ENCODE measurements at places on chromosomes 3 and 15.

- DNase-seq = no peak
These were observed 7.9 kb upstream of the SRP14 start for GRCh38 chr15:40046721-40047414.

GRCh38 chr3:71022551-71023335, 560.8 kb downstream of the FOXP1 start:
- DNase-seq = no peak

DNA sequence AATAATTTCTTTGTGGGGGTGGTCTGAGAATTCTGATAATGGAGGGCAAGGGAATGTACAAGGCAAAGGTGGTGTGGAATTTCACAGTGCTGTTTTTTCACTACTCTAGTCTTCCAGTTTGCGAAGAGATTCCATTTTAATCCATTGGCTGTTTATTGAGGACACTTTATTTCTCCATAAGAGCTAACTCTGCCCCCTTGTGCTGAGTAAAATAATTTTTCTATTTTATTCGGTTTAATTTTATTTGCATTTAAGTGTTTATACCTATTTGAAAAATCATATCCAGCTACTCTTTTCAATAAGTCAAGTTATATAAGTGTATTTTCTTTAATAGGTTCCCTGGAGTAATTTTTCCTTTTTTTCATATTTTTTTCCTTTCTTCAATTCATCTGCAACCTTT, 840.1 kb downstream of the TUSC7 start:
- DNase-seq = no peak

- DNase-seq = no peak
These were observed 5.6 kb downstream of the FAM98B start for GRCh38 chr15:38459480-38459879.

DNA sequence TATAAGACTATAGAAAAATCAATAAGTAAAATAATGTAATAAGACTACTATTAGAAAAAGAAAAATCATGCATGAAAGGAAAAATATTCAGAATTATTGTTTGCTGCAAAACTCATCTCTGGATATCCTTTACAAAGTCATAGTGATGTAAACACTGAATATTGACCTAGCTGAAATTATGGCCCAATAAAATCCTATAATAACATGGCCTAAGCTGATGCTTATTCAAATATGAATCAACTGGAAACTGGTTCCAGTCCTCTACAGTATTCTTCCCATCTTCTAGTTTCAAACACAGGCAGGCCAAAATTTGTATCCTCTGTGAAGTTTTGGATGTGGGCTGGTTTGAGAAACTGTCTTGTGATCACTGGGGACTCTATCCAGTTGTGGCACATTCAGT, 134.5 kb downstream of the CNTN3 start:
- DNase-seq = no peak

- DNase-seq = no peak
These were observed 246.1 kb downstream of the SI start for GRCh38 chr3:164832216-164832615.

GRCh38 chr3:18740631-18741583, 315.8 kb upstream of the SATB1 start:
- no peak for DNase-seq

GRCh38 chr3:167241048-167241845, 138.8 kb downstream of the ZBBX start:
- DNase-seq = no peak

DNA sequence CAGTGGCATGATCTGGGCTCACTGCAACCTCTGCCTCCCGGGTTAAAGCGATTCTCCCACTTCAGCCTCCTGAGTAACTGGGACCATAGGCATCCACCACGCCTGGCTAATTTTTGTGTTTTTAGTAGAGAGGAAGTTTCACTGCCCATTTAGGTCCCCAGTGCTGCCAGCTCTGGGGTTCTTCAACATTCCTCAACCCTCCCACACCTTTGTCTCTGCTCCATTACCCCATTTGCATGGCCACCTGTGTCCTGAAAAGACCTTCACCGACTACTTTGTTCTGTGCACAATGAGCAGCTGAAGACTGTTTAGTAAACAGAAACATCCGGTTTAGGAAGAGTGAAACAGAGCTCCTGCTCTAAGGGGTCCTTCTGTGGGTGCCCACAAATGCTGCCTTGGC, 92.0 kb downstream of the FAM43A start:
- no peak for DNase-seq

DNA sequence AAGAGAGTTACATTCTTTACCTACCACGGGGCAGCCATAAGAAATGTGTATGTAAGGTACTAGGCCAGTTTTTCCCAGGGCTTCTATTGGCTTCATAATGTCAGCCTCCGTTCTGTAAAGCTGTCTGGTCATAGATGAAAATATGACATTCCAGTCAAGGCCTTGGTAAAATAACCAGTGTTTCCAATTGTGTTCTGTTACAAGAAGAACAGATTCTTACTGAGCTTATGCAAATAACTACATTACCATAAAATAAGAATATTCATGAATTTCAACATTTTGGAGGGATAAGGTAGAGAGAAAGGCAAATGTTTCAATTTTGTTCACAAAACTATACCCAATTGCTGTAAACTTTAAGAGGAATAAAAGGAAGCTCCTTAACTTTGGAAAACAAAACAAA, 315.5 kb downstream of the THSD4 start:
- no peak for DNase-seq

GRCh38 chr3:10119376-10119775, 3.9 kb downstream of the BRK1 start:
- DNase-seq = no peak

DNA sequence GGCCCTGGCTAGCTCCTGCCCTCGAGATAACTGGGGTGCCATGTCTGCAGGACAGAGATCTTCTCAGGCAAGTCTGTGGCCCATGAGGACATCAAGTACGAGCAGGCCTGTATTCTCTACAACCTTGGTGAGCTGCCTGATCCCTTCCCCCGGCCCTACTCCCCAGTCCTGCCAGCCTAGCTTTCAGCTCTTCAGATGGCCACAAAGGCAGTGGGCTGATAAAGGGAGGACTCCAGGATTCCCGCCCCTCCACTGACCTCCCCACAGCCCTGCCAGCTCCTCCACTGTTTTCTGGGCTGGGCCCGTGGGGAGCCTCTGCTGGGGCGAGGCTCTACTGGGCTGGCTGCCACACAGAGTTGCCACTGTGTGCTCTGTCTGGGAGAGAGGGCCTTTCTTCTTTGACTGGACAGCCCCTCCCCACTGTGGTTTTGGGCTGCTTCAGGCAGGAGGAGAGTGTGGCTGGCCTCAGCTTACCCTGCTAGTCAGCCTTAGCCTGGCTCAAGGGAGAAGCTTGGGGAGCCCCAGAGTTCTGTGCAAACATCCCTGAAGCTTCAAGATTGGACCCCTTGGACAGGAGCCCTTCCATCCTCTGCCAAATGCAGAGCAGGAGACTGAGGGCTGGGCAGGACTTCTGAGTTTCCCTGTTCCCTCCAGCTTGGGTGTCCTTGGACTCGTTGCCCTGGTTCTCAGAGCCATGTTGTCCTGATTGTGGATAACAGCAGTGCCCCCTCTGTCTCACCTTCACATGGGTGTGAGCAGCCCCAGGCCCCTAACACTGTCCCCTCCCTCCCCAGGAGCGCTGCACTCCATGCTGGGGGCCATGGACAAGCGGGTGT, 24.4 kb downstream of the PTPN23 start:
- no peak for DNase-seq

DNA sequence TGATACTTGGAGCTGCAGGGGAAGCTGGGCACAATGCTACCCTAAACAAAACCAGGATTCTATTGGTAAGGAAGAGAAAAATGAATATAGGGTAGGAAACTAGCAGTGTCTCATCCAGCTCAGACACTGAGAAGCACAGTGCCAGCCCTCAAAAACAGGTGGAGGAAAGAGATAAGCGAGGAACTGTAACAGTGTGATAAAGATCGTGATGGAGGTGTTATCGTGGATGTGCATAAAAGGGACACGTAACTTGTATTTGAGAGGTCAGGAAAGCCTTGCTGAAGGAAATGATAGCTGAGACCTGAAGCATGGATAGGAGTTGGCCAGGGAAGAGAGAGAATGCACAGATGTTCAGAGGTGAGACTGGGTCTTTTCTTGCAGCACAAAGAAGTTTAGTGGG, 27.4 kb downstream of the MIX23 start:
- no peak for DNase-seq

All from HCT116 (cell line).